ENCODE measurements at places on chromosomes 3 and 15.

DNA sequence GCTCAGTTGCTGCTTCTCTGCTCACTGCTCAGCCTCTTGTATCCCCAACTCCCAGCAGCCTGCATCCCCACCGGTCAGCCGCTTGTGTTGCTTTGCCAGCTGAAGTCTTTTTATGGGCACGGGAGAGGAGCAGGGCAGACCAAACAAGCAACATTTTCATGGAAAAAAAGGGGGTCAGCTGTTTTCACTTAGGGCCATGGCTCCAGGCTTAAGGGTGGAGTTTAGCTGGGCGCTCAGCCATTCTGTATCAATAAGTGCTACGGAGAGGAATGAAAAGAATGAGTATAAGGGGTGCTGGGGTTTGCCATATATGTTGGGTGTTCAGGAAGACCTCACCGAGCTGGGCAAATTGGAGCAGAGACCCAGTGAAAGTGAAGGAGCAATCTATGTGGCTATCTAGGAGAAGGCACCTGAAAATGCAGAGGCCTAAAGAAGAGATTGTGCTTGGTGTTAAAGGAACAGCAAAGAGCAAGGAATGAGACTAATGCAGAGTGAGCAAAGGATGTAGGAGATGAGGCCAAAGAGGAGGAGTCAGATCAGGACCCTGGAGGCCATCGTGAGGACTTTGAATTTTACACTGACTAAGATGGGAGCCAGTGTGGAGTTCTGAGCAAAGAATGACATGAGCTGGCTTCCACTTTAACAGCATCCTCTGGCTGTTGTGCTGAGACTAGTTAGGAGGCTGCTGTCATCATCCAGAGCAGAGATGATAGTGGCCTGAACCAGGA, 16.6 kb upstream of the IREB2 start:
- DNase-seq = no peak

DNA sequence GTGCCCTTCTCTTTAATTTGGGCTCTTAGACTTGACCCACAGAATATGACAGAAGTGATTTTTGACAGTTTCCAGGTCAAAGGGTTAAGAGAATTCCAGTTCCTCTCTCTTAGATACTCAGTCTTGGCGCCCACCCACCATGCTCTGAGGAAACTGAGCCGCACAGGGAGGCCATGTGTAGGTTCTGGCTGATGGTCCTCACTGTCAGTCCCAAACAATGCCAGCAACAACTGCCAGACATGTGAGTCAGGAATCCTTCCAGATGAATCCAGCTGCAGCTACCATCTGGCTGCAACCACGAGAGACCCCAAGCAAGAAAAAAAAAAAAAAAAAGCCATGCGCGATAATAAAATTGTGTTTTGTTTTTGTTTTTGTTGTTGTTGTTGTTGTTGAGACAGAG, 326.6 kb downstream of the MAGI1 start:
- no peak for DNase-seq

DNA sequence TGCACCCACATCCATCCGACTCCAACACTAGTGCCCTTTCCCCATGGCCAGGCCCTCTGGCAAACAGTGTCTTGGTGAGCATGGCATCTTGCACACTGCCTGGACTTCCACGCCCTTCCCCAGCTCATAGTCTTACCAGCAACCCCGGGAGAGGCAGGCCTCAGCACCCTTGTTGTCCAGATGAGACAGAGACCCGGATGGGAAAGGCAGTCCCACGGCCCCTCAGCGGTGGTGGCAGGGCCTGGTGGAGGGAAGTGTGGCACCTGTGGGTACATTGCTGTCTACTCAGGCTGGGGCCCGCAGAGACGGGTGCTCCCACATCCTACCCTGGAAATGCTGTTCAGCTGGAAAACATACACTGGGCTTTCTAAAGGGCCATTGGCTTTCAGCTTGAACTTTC, 28.4 kb downstream of the HDAC11 start:
- no peak for DNase-seq

DNA sequence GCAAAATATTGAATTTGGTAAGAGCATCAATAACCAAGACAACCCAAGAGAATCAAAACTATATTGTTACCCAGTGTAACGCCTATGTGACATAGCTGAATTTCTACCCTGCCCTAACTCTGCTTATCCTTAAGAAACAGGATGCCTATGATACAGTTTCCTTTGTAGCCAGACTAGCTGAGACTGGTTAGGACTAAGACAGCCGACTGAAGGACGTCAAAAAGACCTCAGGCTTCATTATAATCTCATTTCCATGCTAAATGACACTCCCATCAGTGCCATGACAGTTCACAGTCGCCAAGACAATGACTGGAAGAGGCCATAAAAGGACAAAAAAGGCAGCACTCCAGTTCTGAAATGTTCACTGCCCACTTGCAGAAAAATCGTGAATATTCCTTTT, 66.8 kb downstream of the GBE1 start:
- no peak for DNase-seq

GRCh38 chr3:155617346-155617925, 127.4 kb downstream of the PLCH1 start:
- no peak for DNase-seq

DNA sequence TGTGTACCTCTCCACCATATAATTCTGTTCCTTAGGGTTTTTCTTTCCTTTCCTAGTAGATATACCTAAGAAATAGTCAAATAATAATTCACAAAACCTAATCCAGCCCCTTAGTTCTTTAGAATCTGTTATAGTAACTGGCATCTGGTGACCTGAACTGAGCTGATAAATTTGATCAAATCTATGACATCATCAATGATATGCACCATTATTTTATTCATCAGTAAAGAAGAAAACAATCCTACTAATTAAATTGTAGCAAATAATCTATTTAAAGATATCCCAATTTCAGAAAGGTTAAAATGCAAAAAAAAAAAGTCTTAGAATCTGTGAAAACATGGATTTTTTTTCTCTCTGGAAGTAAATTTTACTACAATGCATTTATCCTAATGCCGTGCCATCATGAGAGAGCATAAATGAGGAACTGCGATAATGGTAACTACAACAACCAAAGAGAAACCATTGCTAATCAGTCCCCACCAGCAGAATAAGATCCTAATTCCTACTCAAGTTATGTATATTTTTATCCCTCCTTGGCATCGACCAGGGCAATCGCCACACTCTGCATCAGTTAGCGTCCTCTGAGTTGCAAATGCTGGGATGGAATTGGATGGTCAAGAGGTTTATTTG, 6.6 kb upstream of the MNS1 start:
- DNase-seq = no peak
